ENCODE measurements at places on chromosomes 5 and 9.

DNA sequence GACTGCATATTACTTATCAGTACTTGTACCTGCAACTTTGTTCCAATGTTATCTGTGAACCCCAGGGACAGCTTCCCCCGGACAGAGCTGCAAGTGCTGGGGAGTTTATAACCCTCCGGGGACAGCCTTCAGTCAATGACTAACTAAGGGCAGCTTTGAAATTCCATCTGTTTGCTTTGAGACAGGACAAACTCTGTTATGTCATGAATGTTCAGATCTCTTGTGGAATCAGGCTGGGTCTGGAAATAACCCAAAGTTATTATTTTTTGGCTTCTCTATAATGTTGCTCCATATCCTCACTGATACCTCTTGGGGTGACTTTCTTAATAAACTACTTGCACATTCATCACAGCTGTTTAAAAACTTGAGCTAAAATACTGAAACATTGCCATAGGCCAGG is 617.5 kb upstream of the TLE4 start:
- no peak for DNase-seq

GRCh38 chr5:78719504-78720219 is 71.1 kb upstream of the LHFPL2 start:
- no peak for DNase-seq

- no peak for DNase-seq
Measured at GRCh38 chr5:109703829-109704228, 14.1 kb downstream of the MAN2A1 start.

DNA sequence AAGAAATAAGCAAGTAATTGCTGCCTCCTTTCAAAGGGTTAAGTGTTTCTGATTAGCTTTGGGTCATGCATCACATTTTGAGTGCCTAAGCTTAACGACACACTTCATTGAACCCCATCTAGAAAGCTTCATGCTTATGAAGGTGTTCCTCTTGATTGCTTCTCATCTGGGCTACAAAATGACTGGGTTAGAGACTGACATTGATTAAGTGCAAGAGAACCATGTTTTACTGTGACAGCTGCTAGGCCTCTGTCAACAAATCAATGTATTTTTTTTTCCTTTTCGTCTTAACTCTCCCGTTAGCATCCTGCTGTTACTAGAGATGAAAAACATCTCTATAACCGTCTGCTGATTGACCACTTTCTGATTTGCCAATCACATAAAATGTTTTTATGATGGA is 725.0 kb downstream of the TLE1 start:
- DNase-seq = no peak

DNA sequence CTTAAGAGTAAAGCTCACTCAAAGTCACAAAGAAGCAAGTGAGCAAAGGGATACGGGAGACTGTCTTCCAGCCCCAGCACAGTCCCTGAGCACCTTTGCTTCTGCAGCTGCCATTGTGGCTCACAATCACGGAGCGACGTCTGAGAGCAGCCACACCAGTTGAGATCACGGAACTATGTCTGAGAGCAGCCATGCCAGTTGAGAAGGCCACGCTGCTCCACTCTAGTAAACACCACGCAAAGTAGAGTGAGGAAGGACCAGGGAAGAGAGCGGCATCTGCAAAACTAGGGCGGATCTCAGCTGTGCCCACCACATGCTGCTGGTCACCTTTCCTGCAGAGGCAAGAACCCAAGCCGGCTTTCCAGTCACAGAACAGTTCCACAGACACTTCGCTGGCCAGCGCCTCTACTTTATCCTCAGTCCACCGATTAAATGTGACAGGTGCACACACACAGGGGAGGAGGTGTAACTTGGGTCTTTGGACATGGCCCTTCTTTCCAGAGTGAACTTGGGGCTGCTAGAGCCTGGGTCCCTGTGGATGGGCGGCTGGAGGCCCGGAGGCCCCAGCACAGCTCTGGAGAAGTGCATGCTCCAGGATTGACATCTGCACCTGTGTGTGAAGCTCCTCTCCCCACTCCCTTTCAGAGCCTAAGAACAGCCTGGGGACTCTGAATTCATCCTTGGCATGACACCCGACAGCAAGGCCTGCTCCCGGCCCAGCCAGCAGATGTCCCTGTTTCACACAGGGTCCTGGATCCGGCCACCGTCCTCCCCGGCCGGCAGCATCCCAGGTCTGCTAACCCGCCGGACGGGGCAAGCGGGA is 324.9 kb upstream of the IRX4 start:
- DNase-seq = no peak

- DNase-seq = no peak
Measured at GRCh38 chr9:133584559-133585476, 24.4 kb downstream of the FAM163B start.

DNA sequence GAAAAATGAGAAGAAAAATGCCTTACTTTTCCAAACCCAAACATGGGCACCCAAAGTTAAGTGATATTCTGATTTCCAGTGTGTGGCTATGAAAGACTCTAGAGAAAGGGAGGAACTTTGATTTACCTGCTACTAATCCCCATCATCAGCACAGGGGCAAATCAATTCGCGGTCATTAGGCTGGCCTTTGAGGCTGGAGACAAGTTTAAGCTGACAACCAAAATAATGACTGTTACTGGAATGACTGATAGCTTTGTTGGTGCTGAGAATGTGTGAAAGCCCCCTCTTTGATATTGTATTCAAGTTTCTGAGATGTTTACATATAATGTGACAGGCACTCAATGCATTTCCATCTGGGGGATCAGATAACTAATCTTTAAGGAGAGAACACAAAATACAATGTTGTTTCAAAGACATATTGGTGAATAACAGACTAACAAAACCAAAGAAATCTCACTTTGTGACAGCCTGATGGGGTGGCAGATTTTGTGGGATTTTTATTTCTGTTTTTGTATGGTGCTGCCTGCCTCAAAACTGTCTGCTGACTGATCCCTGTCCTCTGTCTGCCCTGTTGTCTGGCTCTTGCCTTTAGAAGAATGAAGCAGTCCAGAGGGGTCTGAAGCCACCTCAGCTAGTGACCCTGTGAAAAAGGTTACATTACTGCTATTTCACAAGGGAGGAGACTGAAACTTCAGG is 12.6 kb upstream of the INSYN2B start:
- DNase-seq = no peak

DNA sequence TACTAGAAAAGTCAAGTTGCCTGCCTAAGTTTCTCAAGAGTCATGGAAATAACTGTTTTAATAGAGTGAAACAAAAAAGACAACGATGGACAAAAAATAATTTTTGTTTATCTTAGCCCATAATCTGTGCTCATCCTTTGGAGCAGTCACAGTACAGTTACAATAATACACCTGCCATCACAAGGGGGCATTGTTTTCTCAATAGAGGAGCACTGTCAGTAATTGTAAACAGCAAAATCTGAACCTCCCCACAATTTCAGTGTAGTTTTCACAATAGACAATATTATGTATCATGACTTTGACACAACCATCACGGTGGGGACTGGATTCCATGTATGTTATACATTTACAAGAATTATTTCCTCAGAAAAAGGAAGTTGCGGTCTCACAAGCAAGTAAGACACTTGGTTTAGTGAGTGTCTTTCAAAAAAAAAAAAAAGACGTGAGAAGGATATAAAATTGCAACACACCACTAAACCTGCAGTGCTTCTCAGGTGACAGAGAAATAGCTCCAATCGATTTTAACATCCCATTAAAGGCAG is 586.3 kb downstream of the PTPRD start:
- DNase-seq = no peak

DNA sequence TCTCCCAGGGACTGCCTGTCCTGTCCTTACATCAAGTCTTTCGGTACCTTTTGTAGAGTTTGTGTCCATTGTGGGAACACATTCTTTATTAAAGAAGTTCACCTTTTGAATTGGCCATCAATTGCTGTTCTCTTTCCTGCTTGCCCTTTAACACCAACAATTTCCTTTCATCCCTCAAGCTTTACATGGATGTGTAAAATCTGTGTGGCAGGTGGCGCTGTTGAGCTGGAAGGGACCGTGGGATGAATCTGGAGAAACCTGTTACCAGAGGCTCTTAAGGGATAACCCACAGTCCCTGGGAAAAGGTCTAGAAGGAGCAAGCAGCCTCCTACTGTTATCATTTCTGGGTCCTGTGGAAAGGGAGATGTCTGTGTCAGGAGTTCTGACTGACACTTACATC is 7.9 kb upstream of the ZFP62 start:
- DNase-seq = peak; percentile 90

DNA sequence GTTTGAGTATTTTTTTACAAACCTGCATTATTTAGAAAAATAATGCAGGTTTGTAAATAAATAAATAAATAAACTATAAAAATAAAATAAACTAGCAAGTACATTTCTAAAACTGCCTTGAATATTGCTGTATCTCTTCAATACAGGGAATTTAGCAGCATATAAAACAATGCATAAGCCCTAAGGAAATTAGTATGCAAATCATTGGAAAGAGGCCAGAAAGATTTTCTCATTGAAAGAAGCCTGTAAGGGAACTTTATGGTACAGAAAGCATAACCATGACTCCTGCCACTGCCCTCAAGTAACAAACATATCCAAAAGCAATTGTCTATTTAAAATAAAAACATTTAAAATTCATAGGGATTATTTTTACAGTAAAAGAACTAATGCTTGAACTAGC is 387.3 kb downstream of the HINT1 start:
- DNase-seq = no peak

- DNase-seq = no peak
Measured at GRCh38 chr9:75061169-75061568, 26.8 kb downstream of the NMRK1 start.

DNA sequence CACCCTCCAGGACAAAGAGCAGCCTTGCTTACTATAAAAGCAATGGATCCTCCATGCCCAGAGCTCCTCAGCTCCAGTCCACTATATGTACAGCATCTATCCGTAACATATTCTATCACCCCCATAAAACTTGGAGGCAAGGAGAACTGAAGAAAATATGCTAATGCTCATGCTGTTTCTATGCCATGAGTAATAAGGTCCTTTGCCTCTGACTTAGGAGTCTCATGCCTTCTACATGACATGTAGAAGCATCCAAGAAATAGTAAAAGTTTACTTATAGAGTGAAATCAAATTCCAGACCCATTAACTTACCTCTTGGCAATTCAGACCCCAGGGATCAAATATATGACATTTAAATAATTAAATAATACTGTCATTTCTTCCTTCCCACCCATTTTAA is 33.7 kb downstream of the SSBP2 start:
- no peak for DNase-seq

DNA sequence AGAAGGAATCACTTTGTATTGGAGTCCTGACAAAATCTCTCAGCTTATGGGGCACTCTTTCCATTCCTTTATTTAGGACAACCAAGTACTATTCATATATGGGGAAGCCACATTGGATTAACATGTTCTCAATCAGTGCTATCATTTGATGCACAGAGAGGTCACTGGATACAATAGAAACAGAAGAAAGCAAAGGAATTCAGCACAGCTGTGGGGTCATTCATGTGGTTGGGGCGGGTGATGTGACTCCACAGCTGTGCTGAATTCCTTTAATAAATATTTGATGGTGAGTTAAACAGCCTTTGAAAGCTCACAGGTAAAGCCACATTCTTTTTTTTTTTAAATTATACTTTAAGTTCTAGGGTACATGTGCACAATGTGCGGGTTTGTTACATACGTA is 854 bp upstream of the TEX48 start:
- DNase-seq = no peak

- no peak for DNase-seq
Measured at GRCh38 chr5:84080908-84081307, 303.8 kb downstream of the EDIL3 start.

- no peak for DNase-seq
Measured at GRCh38 chr5:41790038-41790776, 80.0 kb downstream of the OXCT1 start.

GRCh38 chr5:180860273-180860886 is 696 bp downstream of the ZFP62 start:
- peak; percentile 54 for DNase-seq

DNA sequence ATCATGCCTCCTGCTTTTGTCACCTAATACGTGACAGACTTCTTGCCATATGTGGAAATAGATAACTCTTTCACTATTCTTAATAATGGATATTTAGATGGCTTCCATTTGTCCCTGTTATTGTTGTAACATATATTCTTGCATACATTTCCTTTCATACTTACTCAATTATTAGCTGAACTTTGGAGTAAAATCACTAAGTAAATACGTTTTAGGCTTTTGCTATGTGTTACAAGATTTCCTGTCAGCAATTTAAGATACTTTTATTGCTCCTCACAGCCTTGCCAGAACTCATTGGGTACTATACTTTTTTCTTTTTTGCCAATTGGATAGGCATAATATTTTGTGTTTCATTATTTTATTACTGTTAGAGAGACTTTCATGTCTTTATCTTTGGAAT is 26.9 kb downstream of the CCNH start:
- no peak for DNase-seq

- DNase-seq = no peak
Measured at GRCh38 chr5:148179234-148179824, 11.0 kb downstream of the SPINK14 start.

Measured in stimulated activated CD8-positive, alpha-beta memory T cell treated with anti-CD3 and anti-CD28 coated beads, Interleukin-4, amount 100 ng/mL, for 48 hours (primary cell).